Activated CD4-positive, alpha-beta memory T cell treated with anti-CD3 and anti-CD28 coated beads for 36 hours (primary cell): ENCODE measurements at places on chromosomes 16 and 17. TPM values are rescaled to one million over a fixed set of nuclear protein-coding genes. Genes with fewer than 3 reads are reported as not detected.

GRCh38 chr17:48625495-48626244 lies 488 bp downstream of the HOXB9 start:
- DNase-seq = peak; percentile 54

Gene SOCS7
- 21.7 TPM for total RNA-seq

Gene CLEC18A
- total RNA-seq = 0.44 TPM

Gene KRT17
- total RNA-seq = not detected

Gene NDRG4
- total RNA-seq = 1.6 TPM

DNA sequence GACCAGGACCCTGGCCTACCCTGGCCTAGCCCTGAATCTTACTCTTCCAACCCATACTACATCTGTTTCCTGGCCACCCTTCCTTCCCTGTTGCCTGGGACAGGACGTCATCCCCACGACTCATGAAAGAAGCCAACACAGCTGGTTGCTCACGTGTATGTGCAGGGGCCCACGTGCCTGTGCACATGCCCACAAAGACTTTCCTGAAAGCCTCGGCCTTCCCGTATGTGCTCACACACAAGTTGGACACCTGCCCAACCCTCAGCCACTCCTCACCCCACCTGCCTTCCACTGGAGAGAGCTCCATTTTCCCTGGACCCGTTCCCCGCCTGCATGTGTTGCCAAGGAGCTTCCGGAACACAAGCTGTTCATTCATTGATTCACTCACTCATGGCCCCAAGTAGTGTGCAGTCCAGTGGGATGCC lies 7.0 kb downstream of the PLXDC1 start:
- no peak for DNase-seq

- no peak for DNase-seq
These were observed 322.2 kb downstream of the CDH13 start for GRCh38 chr16:82949016-82949415.
